CMK (cell line): ENCODE measurements at places on chromosomes 12 and 14.

DNA sequence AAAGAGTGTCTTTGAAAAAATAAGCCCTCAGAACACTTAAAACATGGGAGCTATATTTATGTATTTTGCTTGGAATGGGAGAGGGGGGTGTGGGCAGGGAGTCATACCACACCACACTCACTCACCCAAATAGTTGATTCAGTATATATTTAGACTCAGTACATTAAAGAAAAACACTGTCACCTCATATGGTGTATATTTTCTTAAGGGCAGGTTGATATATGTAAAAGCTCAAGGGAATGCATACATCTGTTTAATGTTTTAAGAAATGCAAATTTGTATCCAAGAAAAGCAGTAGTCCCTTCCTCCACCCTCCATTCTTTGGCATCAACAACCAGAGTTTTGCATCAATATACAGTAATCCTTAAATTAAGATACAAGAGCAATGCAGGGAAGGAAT lies 1.4 kb downstream of the NFYB start:
- DNase-seq, result no peak

DNA sequence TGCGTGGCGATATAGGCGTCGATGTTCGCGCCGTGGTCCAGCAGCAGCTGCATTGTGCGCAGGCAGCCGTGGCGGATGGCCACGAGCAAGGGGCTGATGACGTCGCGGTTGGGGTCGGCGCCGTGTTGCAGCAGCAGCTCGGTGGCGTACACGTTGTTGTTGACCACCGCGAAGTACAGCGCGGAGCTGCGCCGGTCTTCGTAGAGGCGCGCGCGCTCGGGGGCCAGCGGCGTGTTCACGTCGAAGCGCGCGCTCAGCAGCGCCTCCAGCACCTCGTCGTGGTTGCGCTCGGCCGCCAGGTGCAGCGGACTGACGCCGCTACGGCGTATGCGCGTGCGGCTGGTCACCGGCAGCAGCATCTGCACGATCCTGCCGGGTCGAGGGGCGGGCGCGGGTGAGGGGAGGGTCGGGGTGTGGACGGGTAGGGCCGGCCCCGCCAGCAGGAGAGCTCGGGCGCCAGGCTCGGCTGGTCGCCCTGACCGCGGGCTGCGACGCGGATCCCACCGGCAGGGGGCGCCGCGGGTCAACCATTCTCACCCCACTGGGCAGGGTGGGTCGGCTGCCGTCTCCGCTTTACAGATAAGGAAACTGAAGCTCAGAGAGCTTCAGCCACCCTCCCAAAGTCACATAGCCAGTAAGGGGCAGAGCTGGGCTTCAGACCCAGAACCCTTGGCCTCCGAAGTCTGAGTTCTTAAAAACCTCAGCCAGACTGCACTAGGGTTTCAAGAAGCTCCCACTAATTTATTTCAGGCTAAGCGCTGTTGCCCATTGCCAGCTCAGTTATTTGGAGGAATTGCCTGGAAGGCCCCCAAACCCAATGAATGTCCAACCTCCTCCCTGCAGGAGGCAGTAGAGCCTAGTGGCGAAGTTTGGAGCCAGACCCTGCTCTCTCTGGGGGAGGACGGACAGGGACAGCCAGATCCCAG lies 12.4 kb downstream of the FAM181A start:
- DNase-seq, result peak; percentile 52

- no peak for DNase-seq
Measured at GRCh38 chr12:118355843-118356242, 16.9 kb downstream of the TAOK3 start.

- DNase-seq, result no peak
Measured at GRCh38 chr12:132748319-132748718, 13.3 kb downstream of the ANKLE2 start.

- no peak for DNase-seq
Measured at GRCh38 chr14:53062856-53063255, 90.3 kb downstream of the DDHD1 start.

DNA sequence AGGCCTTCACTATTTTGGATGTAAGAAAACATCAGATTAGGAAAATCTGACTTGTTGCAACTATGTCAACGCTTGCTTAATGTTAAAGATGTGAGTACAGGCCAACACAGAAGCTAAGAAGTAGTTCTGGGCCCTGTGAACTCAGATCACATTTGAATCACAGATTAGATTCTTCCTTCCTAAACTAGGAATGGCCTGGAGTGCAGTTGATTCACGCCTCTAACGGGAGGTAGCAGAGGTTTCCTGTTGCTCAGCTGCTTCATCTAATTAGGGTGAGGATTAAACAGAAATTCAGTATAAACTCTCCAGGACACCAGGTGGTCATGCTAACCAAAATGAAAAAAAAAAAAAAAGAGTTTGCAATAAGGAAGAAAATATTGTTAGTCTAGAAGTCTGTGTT lies 314.3 kb downstream of the TRHDE start:
- DNase-seq, result no peak

- no peak for DNase-seq
Measured at GRCh38 chr14:100037353-100037752, 27.9 kb upstream of the EVL start.

GRCh38 chr12:46435625-46436024 lies 63.1 kb upstream of the SLC38A2 start:
- no peak for DNase-seq

GRCh38 chr14:95183532-95184412 lies 26.4 kb upstream of the DICER1 start:
- DNase-seq, result no peak

GRCh38 chr14:90408713-90409112 lies 11.9 kb downstream of the CALM1 start:
- DNase-seq, result no peak

GRCh38 chr14:105881021-105881930 lies 354.9 kb downstream of the TMEM121 start:
- DNase-seq, result no peak

DNA sequence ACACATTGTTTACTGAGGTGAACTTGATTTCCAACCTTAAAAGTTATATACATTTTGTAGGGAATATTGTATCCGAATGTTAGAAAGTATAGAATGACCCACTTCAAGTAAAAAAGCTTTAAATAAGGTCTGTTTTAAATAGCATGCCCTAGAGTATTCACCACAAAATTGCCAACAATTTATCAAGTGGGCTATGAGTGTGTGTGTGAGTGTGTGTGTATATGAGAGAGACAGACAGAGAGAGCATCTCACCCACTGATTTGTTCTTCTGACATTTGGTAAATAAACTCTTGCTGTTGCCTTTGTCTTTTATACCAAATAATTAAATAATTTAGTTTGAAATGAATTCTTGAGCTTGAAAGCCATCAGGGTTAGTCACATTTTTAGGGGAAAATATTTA lies 29.8 kb upstream of the RAP1B start:
- no peak for DNase-seq

- no peak for DNase-seq
Measured at GRCh38 chr14:81618695-81619094, 85.0 kb upstream of the SEL1L start.

DNA sequence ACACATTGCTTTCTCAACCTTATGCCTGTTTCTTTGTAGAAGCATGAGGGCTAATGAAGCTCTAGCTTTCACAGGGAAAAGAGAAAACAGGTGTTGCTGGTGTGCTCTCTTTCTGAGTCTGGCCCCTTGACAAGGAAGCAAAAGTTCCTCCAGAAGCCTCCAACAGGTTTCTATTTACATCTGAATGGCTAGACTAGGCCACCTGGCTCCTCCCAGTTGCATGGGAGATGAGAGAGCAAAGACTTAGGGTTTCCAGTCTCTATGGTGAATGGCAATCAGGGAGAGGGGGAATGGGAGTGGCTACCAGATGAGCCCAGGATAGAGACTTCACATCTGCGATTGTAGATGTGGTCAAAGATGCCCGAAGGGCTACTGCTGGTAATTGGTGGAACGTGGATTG lies 138.1 kb upstream of the PLXNC1 start:
- no peak for DNase-seq

DNA sequence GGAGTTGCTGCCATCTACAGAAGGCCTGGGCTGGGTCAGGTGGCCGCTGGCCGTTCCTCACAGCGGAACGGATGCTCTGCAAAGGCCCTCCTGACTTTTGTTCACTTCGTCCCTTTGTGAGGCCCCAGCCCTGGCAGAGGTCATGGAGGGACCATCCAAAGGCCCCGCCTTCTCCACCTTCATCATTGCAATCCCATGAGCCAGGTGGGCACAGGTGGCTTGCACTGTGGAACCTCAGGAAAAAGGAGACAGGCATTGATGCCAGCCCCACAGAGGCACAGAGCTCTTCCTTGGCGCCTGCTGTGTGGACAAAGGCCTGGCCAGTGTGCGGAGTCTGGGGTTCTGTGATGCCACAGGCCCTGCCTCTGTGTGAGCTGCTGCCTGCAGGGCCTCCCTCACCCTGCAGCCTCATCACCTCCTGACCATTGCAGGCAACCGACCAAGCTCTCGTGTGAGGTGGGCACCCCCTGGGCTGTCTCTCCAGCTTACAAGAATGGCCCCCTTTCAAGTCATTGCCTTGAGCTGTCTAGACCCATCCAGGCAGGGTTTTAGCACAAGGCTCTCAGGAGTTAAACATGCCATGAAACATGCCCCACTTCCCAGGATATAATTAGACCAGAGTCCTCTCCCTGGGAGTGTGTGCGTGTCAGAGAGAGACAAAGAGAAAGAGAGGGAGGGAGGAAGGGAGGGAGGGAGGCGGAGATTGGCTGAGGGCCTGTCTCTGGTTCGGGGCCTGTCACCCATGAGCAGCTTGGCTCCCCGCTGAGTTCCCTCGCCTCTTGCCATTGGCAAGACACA lies 19.3 kb downstream of the NFKBIA start:
- DNase-seq, result no peak

DNA sequence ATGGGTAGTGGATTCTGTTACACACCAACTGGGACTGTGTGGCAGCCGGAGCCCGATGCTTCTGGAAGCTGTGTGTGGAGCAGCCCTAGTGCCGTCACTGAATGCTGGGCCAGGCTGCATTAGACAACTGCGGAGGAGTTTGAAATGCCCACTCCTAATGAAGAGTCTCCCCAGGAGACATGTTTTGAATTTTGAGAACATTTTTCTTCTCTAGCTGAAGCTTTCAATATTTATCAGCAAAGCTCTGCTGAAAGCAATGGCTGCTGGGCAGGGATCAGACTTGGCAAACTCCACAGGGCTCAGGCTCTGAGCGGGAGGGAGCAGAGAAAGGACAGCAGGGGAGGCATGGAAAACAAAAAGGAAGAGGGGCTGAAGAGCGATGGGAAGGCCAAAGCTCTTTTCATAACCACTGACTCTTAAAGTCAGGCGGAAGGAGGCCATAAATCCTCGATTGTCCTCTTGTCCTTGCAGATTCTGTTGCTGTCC lies 189.1 kb downstream of the MON2 start:
- DNase-seq, result no peak

DNA sequence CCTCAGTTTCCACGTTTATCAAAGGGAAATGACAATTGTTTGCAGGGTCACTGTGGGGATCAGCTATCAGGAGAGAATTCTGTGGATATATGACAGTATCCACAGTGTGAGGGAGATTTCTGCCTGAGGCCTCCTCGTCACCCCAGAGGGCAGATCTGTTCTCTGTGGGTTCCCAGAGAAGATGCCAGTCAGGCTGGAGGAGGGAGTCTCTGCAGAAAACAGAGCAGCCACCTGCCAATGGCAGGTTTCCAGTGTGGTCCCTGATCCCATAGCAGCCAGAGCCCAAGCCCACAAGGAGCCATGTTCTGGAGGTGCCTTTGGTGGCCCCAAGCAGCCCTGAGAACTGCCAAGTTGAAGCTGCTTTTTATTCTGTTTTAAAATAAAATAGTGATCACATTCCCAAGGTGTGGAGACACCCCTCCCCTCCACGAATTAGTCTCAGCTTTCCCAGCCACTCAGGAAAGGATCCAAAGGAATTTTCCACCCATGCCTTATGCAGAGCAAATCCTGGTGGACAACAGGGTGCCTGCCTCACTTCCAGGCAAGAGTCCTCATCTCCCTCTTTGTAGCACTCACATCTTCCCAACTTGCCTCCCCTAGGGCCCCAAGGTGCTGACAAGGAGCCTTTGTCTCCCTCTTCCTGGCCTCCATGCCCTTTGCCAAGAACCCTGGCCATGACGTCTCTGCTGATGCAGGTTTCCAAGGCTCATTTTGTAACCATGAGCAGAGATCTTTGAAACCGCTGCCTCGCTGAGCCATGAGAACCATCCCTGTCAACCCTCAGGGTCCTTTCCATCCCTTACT lies 20.4 kb downstream of the CMKLR1 start:
- no peak for DNase-seq

DNA sequence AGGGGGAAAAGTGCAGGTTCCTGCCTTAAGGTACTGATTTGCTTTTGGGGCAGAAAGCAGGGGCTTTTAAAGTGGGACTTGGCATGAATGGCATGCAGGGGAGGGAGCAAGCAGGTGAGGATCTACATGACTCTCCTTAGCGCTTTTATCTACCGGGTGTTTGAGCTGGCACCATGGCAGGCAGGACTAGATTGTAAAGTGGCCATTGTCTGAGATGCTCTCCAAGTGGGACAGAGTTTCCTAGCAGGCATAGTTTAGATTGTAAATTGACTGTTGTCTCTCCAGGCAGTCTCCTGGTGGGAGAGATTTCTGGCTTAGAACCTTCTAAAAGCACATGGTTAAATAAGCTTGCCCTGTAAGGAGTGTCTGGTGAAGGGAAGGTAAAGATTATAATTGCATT lies 5.3 kb upstream of the DICER1 start:
- DNase-seq, result no peak

- no peak for DNase-seq
Measured at GRCh38 chr12:90888316-90888715, 66.7 kb downstream of the CCER1 start.

GRCh38 chr12:58443273-58443980 lies 476.9 kb downstream of the LRIG3 start:
- no peak for DNase-seq

GRCh38 chr14:68781161-68782021 lies 11.5 kb downstream of the ZFP36L1 start:
- no peak for DNase-seq

DNA sequence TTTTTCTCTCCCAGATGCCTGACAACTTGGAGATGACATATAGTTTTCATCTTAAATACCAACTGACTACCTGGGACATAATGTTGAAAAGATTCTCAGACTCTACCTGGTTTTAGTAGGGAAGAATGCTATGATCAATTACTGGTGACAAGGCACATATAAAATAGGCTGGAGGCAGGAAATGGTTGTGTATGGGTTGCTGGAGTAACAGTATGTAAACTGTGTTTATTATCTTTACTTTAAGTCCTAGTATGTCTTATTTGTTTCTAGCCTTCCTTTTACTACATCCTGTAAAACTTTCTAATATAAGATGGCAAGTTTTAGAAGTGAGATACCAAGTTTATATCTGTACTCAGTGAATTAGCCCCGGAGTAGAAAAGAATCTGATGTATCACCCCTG lies 98.1 kb downstream of the NUBPL start:
- DNase-seq, result no peak
